Inflammatory macrophage treated with lipopolysaccharide for 1 hour (primary cell): ENCODE measurements at places on chromosomes 16 and 17.

DNA sequence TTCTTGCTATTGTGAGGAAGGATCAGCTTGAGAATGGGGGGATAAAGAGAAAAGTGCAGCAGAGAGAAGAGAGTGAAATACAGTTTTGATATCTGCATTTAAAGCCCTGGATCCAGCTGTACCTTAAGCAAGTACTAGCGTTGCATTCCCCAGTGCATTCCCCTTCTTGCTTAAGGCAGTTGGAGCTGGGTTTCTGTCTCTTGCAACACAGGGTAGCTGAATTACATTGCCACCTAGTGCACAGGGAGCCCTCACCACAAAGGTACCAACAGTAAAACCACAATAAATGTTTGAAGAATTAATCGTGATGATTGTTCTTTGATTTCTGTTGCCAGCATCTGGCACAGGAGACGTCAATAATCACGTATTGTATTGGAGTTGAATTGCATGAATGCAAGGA lies 588.7 kb downstream of the RBFOX1 start:
- no peak for DNase-seq

GRCh38 chr16:51868631-51869030 lies 678.3 kb downstream of the TOX3 start:
- no peak for DNase-seq

DNA sequence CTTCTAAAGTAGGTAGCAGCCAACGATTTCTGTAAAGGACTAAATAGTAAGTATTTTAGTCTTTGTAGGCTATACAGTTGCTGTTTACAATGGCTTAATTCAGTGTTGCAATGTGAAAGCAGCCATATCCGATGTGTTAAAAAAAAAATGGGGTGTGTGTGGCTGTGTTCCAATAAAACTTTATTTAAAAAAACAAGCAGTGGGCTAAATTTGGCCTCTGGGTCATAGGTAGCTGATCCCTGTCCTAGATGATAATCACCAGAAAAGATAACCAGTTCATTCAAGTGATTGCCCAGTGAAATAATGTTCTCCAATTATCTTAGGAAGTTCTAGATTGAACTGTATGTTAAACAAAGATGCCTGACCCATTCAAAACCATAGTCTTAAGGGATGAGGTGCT lies 124.3 kb downstream of the MAP2K6 start:
- DNase-seq, result no peak

DNA sequence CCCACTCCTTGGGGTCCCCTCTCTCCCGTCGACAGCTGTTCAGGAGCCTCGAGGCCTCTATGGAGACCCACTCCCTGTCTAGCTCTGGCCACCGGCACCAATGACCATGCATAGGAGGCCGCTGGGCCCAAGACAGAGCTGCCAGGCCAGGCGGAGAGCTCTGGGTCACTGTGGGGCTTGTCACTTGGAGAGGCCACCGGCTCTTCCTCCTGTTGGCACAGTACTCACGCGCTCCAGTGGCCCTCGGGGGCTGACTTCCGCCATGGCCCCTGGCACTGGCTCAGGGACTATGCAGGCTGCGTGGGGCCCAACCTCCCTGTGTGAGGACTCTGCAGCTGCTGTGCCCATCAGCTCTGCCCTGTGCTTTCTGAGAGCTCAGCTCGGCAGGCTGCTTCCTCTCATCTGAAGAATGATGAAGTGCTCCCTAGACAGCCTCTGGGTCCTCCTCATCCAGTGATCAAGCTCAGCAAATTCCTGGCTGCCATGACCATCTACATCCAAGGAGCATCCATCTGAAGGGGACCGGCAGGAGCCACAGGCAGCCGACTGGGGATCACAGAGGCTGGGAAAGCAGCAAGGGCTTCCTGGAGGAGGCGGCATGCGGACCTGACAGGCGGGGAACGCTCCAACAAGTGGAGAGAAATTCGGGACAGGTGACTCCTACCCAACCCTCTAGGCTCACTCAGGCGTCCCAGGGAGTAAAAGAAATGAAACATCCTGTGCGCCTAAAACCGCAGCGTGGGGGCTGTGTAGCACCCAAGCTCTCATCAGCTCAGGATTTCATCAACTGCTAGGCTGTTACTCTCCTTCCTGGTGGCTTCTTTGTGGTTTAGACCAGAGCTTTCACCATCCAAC lies 16.8 kb downstream of the GALNS start:
- no peak for DNase-seq

DNA sequence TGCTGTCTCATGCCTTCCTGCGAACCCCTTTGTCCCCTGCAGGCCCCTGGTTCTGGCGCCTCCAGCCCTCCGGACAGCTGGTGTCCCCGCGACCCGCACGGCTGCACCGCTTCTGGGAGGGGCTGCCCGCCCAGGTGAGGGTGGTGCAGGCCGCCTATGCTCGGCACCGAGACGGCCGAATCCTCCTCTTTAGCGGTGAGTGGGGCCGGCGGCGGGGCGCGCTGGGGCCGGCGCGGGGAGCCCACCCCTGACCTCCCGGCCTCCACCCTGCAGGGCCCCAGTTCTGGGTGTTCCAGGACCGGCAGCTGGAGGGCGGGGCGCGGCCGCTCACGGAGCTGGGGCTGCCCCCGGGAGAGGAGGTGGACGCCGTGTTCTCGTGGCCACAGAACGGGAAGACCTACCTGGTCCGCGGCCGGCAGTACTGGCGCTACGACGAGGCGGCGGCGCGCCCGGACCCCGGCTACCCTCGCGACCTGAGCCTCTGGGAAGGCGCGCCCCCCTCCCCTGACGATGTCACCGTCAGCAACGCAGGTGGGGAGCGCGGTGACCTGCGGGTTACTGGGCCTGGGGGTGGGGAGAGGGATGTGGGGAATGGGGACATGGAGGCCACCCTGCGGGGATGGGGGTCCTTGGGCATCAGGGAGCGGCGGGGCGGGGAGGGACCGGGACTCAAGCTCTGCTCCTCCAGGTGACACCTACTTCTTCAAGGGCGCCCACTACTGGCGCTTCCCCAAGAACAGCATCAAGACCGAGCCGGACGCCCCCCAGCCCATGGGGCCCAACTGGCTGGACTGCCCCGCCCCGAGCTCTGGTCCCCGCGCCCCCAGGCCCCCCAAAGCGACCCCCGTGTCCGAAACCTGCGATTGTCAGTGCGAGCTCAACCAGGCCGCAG lies 7.1 kb upstream of the IL32 start:
- DNase-seq, result no peak

GRCh38 chr17:76612977-76613851 lies 27.6 kb upstream of the ST6GALNAC2 start:
- no peak for DNase-seq
